SK-N-SH treated with all-trans-retinoic acid at 6 μM for 48 hours (cell line): ENCODE measurements at places on chromosomes 6 and 20.

DNA sequence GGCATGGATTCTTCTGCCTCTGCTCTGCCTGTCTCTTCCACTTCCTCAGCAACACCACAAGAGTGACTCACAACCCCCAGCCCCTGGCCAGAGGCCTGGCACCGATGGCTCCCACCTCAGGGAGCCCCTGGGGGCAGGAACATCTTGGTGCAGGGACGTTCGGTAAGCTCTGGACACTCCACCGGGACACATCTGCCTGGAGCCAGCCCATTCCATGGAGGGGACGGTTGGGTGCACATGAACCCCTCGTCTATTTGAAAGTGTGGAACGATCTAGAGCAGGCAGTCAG is 246.5 kb downstream of the ERMARD start:
- ATAC-seq = no peak

DNA sequence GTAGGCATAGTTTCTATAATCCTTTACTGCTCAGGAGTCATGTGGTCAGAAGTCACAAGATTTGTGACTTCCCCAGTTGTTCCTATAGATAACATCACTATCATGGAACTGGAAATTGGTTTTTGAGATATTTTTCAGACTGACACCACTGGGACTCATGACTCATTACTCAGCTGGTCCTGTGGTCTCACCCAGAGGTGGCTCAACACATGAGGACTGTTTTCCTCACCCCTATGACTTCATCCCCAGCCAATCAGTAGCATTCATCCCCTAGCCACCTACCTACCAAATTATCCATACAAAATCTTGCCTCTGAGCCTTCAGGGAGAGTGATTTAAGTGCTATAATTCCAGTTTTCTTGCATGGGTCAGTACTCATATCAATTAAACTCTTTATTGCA is 1217.7 kb downstream of the EPHA7 start:
- ATAC-seq = no peak

DNA sequence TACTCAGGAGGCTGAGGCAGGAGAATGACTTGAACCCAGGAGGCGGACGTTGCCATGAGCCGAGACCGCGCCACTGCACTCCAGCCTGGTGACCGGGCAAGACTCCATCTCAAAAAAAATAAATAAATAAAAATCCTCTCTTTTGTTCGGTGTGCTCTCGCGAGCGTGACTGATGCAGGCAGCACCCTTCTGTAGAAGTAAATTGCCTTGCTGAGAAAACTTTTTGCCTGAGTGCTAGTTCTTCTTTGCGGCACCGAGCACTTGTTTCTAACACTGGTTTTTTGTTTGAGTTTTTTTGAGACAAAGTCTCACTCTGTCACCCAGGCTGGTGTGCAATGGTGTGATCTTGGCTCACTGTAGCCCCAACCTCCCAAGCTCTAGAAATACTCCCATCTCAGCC is 30.5 kb downstream of the PLN start:
- no peak for ATAC-seq

GRCh38 chr6:73471686-73472290 is 10.3 kb downstream of the MTO1 start:
- ATAC-seq = no peak

GRCh38 chr20:33370291-33370690 is 31.0 kb downstream of the CDK5RAP1 start:
- ATAC-seq = no peak

DNA sequence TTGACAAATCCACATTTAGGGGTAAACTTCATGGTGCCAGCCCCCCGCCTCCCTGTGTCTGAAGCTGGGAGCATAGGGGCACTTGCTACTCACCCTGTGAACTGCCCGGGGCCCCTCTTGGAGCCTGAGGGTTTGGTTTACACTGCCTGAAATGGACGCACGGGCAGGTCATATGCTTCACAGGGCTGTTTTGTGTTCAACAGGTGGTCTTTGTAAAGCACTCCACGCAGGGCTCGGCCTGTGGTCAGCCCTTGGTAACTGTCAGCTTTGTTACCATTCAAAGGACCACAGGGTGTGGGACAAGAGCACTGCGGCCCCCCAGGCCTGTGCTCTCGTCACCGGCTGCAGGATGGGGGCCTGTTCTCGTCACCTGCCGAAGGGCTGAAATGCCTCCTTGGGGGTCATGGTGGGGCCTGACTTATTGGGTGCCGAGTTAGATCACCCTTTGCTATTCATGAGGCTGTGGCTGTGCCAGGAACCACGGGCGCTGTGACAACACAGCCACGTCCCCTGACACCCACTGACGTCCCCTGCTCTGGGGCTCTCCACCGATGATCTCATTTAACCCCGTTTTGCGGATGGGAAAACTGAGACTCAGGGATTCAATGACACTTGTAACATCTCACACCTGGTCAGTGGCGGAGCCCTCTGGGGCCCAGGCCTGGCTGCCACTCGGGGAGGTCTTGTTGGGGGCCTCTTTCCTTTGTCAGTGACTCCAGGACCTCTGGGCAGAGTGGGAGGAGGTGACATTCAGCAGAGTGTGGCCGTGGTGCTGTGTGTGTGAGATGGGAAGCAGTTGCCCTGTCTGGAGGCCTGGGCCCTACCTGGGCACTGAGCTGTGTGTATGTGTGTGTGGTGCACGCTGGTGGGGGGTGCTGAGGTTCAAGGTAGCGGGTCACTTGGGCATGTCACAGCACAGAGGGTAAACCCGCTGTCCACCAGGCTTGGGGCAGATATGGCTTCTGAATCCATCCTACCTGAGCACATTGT is 24.9 kb downstream of the ZBP1 start:
- no peak for ATAC-seq

- no peak for ATAC-seq
These were observed 28.4 kb upstream of the SDHAF4 start for GRCh38 chr6:70538376-70538775.

GRCh38 chr20:8221887-8222419 is 89.9 kb downstream of the PLCB1 start:
- ATAC-seq = no peak

GRCh38 chr6:141050471-141050870 is 1082.3 kb upstream of the GJE1 start:
- ATAC-seq = no peak

GRCh38 chr20:51350941-51351631 is 191.4 kb downstream of the NFATC2 start:
- ATAC-seq = peak; percentile 69

DNA sequence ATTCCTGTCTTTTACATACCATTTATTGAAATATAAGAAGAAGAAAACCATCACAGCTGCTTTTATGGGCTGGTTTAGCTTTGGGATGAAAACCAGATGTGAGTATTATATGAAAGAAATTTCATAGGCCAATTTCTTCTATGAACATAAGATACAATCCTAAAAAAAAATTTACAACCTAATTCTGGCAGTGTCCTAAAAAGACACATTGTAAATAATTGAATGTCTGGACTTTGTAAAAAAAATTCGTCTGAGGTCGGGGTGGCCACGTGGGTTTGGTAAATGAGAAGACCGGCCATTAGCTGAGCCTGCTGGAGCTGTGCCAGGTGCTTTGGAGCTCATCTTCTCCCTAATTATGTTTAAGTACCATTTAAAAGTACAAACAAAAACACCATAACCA is 26.8 kb downstream of the DACT2 start:
- ATAC-seq = no peak

GRCh38 chr6:134101479-134101878 is 49.1 kb upstream of the SLC2A12 start:
- no peak for ATAC-seq

DNA sequence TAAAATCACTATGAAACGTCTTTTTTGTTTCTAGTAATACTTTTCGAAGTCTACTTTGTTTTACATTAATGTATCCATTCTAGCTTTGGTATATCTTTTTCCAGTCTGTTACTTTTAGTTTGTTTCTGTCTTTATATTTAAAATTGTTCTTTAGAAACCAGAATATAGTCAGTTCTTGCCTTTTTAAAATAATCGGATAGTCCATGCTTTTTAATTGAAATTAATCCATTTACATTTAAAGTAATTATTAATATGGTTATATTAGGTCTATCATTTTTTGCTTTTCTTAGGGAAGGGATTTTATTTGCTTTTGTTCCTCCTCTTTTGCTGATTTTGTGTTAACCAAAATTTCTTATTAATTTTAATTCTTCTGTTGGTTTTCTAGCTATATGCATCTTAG is 23.7 kb downstream of the CDYL start:
- ATAC-seq = no peak

DNA sequence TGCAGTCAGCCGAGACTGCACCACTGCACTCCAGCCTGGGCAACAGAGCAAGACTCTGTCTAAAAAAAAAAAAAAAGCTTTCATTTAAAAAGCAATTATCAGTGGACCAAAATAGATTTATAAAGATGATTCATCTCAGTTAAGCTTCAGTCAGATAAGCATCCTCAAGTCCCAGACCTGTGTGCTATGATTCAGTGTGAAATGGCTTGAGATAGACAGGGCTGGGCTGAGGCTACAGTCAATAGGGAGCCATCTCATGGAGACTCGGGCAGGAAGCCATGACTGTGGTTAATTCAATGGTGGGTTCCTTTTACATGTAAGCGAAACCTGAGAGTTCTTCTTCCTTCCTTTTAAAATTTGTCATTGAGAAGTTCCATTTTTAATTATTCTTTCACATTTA is 276.0 kb downstream of the TFAP2A start:
- ATAC-seq = no peak

DNA sequence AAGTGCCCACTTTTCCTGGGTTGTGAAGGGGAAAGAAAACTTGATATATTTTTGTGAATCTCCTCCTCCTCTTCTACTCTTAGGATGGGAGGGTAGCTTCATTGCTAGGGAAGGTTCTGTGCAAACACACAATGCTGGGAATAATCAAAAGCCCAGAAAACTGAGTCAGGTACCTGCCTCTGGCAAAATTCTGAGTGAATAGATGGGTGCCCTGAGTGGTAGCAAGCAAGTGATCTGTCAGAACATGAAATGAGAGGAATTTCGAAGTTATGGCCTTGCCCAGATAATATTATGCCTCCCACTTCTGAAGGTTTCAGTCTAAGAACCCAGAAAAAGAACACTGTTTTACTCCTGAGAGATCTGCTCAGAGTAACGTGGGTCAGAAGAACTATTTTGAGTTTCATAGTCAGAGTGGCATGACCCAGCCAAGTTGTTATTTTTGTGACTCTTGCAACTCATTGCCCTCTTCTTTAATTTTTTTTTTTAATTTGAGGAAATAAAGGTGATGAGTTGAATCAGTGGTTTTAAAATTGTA is 158.3 kb downstream of the BMP2 start:
- ATAC-seq = no peak

DNA sequence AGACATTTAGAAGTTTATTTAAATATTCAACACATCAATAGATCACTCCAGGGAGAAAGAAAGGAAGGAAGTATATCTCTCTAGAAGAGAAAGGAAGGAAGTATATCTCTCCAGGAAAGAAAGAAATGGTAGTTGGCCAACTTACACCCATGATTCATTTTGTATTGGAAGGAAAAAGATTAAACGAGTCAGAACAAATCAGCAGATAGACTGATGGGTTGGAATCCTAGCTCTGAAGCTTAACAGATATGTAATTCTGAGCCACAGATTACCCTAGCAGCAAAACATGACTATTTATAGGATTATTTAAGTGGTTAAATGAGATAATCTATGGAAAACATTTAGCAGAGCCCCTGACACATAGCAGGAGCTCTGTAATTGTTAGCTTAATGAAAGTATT is 27.1 kb downstream of the COL12A1 start:
- ATAC-seq = no peak

DNA sequence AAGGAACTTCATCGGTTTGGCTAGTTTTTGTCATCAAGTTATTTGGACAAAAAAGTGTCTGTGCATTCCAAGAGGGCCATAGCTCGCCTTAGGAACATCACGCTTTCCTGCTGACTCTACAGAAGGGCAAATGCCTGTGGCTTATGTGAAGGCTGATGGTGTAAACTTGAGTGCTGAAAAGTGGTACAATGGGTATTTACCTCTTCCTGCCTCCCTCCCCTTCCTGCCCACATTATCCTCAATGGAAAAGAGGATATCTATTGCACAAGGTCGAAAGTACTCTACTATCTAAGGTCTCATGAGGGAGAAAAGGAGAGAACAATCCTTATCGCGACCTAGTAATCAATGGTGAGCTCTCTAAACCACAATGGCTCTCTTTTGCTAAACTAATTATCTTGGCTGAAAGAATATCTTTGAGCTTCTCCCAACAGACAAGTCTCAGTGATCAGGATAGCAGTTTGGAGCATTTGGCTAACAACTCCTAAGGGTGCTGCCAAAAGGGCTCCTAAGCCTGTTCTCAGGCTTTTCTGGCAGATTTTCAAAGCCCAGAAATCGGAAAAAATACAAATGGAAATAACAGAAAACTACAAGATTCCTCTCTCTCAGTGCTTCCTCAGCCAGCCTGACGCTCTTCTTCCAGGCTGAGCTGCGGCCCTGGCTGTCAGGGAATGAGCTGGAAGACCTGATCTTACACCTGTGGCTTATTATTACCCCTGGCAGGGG is 42.6 kb upstream of the ENPP1 start:
- ATAC-seq = no peak

DNA sequence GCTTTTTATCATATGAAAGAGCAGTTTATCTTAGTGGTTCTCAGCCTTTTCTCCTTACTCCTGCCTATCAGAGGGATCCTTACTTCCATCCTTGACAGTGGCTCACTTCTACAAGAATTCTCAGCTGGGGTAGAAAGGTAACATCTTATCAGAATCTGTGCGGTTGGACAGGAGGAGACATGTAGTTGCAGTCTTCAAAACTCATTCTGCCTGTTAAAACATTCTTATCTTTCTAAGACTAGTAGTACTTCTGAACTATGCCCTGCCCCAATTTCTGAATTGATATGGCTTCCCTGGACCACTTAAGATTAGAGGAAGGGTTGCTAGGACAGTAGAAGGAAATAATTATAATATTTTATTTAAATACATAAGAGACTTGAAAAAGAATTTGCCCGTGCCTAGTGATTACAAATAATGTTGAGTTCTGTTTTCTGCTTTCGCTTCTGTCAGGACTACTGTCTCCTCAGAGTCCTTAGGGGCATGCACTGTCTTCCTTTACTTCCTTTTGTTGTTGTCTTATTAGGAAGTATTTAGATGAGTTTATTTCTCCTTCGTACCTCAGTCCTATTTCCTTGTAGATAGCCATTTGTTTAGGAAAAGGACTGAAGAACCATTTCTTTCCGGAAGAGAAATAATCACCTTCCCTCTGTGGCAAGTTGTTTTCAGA is 24.9 kb downstream of the BLTP3A start:
- ATAC-seq = no peak

DNA sequence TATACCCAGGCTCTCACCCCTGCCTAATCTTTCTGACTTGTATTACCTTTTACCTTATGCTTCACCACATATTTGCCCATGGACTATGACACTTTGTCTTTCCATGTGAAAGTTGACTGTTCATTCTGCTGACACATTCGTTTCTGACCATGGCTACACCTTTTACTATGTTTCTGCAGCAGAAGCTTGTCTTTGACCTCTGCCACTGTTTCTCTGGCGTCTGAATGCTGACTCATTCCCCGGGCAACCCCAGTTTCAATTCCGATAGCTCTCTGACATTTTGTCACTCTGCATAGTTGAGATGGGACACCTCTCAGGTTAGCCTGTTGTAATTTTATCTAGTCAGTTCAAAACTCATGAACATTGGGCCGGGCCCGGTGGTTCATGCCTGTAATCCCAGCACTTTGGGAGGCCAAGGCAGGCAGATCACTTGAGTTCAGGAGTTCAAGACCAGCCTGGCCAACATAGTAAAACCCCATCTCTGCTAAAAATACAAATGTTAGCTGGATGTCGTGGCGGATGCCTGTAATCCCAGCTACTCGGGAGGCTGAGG is 50.7 kb downstream of the SLC26A8 start:
- ATAC-seq = no peak

- no peak for ATAC-seq
These were observed 17.5 kb upstream of the SIRPA start for GRCh38 chr20:1877609-1878200.
